ENCODE measurements at places on chromosomes 3 and 15.

DNA sequence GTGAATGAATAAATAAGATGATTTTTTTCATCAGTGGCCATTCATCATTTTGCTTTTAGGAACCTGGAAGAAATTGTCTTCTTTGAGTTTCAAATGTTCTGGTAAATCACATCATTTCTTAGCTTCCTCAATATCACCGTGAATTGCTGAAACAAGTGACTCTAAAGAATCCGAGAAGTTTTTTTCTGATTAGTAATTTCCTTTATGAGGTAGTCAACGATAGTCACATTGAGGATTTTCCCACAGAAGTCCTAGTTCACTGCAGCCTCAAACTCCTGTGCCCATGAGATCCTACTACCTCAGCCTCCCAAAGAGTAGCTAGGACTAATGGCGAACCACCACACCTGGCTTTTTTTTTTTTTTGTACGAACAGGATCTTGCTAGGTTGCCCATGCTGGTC, 3.6 kb upstream of the TMPRSS7 start:
- no peak for DNase-seq

DNA sequence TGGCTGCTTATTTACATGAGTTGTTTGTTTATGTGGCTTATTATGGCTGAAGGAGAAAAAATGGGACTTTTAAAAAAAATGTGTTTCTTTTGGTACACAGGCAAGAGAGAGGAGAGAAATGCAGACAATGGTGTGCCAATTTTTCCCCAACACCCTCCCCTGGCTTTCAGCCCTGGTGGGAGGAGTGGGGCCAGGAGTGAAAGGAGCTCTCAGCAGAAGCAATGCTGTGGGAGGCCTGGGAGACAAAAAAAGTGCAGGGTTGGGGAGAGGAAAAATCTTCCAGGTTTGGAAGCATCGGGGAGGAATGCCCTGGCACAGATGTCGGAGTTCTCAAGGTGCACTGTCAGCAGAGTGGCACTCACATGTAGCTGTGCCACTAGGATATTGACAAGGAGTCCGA, 117.7 kb upstream of the FOXB1 start:
- no peak for DNase-seq

DNA sequence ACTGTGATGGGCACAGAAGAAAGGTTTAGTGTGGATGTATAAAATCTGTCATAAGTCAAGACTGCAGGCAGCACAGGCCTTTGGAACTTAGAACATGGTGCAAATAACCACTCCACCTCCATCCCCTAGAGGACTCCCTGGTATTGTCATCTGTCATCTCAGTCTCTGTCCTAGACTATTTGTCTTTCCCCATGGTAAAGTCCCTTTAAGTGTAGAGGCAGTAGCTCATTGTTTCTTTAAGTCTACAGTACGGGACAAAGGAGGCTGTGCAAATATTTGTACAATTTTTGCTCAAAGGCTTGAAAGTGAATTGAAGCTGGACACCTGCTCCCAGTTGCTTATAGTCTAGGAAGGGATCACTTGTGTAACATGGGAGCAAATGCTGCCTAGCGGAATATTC, 3.2 kb upstream of the PXYLP1 start:
- no peak for DNase-seq

DNA sequence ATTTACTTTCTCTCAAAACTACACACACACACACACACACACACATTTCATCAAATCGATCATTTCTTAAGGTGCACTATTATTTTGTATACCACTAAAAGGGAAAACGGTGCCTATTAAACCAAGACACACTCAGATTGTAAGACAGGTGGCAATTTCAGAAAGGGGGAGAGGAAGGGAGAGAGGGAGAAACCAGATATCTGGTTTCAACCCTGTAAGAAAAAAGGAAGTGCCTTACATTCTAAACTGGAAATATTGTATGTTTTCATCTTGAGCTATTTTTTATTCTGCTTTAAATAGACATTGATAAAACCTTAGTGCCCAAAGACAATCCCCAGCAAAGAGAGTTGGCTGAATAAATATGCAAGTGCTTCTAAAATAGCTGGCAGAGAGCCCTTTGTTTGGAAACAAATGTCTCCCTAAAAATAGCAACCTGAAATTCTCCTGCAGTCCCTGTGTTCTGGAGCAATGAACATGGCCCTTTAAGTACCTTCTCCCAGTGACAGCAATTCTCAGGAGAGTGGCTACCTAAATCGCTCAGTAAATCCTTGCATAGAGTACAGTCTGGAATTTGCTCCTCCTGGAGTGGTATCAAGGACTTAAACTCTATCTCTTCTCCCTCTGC, 85.7 kb downstream of the RARB start:
- DNase-seq = no peak

DNA sequence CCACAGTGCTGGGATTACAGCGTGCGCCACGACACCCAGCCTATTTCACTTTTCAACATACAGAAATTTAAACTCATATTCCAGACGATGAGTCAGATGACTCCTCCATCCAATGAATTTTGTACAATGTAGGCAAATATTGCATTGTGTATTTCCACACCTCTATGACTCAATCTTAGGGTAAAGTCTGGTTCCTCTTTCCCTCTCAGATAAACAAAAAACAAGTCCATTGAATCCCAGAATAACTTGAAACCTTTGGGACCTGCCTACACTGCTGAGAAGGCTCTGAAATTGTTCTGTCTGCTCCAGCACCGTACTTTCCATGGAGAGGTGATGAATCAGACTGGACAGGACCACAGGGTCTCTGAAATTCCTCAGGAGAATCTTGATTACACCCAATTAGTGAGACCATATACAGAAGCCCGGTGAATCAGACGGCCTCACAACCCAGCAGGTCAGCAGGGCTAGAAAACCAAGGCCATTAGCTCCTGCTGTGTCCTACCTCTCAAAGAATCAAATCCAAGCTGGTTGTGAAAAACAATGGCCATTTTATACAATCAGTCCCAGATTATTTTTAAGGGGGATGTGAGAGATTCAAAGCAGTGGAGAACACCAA, 112.6 kb downstream of the ERC2 start:
- DNase-seq = no peak
